Activated CD4-positive, alpha-beta memory T cell treated with anti-CD3 and anti-CD28 coated beads, Interleukin-2, amount 10 ng/mL, durations not matched to agents 7 days and 5 days (primary cell): ENCODE measurements at places on chromosomes 4 and X. TPM values are rescaled to one million over a fixed set of nuclear protein-coding genes. Genes with fewer than 3 reads are reported as not detected.

GRCh38 chr4:168612450-168613135 is 115.7 kb downstream of the PALLD start:
- no peaks in the 10 kb centered on the region for H3K4me1 ChIP-seq
- DNase-seq: no peak
- H3K27me3 ChIP-seq: peaks cover 17% of the 10 kb centered on the region
- H3K36me3 ChIP-seq: no peaks in the 10 kb centered on the region

DNA sequence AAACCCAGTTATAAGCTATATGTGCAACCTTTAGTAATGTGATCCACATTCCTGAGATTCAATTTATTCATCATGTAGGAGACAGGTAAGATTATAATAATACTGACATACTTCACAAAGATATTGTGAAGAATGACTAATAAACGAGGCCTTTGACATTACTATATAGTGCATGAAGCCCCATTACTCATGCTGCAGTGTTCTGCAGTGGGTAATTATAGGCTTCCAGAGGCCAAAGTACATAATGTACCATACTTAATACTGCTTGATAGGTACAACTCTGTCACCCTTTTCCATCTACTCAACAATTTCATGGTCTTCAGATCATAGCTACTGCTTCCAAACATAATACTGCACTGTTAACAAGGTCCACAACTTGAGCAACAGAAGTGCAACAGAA is 68.9 kb downstream of the COL25A1 start:
- DNase-seq: no peak
- peaks cover 12% of the 10 kb centered on the region for H3K27me3 ChIP-seq
- no peaks in the 10 kb centered on the region for H3K4me1 ChIP-seq
- H3K27ac ChIP-seq: no peak overlapping the region
- H3K4me3 ChIP-seq: no peak overlapping the region

DNA sequence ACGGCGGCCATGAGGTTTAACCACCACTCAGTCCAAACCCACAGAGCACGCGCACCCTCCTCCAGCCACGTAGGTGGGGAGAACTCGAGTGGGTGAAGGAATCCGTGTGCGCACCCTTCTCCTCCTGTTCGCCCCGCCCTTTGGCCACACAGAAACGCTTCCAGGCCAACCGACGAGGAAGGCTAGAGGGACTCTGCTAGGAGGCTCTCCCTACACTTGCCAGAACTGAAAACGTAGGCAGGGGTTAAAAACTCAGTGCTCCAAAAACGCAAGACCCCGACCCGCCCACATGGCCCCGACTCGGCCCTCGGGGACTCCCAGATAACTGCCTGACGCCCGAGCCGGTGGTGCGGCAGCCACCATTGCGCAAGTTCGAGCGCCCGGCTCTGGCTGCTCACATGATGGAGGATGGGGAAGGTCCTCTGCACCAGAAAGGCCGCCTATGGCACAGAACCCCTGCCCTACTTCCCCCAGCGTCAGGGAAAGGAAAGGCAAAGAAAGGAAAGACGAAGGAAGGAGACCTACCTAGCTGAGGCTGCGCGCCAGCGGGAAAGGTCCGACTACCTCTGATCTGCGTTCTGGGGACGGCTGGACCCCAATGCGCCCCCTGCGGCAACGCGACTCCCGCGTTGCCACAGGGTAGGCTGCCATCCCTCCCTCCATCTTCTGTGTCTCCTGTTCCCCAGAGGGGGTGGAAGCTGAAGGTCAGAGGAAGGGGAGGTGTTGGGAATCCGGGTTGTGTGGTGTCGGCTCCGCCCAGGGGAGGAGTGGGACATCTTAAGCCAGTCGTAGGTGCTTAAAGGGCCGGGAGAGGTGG is 201.9 kb upstream of the AGTR2 start:
- DNase-seq: no peak
- H3K4me3 ChIP-seq: no peak overlapping the region

DNA sequence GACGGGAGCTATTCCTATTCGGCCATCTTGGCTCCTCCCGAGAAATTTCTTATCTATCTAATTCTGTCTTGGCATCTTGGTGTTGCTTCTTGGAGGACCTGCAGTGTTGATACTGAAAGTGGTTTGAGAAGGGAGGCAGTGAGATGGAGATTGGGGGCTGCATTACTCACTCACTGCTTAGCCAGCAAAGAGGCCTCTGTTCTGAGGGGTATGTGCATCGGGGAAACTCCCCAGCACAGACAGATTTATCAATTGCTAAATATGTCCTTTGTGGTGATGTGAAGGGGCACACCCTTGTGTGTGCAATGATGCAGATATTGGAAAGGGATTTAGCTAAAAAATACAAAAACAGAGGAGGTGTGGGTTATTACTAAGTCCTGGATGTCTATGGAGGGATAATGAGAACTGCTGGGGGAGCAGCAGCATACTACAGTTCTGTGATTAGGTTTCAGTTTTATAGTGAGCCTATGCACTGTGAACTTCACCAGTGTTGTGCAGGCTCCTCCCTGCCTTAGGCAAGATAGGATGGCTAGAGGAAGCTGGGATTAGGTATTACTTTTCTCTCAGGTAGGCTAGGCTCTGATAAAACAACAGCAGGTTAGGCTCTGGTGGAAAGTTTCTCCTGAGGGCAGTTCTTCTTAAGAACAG is 279.0 kb downstream of the HS3ST1 start:
- no peak for DNase-seq
- H3K4me3 ChIP-seq: no peak overlapping the region
- H3K27ac ChIP-seq: no peak overlapping the region
- H3K4me1 ChIP-seq: no peaks in the 10 kb centered on the region
- no peaks in the 10 kb centered on the region for H3K27me3 ChIP-seq
- no peaks in the 10 kb centered on the region for H3K36me3 ChIP-seq

DNA sequence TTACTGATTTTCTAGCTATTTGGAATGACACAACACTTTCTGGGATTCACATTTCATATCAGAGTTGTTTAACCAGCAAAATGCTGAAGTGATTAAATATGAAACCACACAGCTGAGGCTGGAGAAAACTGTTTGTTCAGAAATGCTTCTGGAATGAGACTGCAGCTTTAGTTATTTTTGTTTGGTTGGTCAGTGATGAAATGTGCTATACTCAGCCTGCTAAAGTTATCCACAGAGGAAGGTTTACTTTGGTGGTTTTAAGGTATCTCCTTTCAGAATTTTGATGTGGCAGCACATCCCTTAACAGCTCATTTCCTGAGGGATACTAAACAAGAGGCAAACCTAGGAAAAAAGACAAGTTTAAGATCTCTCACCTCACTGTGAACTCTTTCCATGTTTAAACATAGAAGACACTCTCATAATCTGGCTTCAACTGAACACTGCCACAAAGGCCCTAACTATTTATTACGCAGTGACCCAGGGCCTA is 106.6 kb upstream of the PDE5A start:
- no peak for DNase-seq
- H3K27ac ChIP-seq: no peak overlapping the region
- H3K4me3 ChIP-seq: no peak overlapping the region
- no peaks in the 10 kb centered on the region for H3K27me3 ChIP-seq
- H3K36me3 ChIP-seq: no peaks in the 10 kb centered on the region

DNA sequence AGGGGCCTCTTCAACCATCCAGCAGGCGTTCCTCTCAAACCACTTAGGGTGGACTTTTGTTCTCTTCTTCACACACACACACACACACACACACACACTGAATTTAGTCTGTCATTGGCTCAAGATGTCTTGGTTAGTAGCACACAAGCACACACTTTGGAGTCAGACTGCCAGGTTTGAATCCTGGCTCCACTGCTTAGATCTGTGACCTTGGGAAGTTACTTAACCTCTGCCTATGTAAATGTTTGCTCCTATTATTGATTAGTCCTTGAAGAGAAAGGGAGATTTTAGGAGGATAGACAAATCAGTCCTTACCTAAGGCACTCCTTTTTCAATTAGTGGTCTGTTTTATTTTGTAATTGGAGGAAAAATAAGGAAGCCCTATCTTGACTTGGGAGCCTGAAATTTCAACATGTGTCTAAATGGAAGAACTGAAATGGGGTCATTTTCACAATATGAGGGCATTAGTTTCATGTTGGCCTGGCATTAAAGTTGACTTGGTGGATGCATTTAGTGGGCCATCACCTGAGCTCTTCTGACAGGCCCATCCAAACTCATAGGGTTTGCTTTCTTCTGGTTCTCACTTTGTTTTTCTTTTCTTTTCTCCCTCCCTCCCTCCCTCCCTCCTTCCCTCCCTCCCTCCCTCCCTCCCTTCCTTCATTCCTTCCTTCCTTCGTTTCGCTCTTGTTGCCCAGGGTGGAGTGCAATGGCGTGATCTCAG is 13.3 kb upstream of the TMEM131L start:
- no peaks in the 10 kb centered on the region for H3K27me3 ChIP-seq
- H3K27ac ChIP-seq: no peak overlapping the region
- no peaks in the 10 kb centered on the region for H3K36me3 ChIP-seq
- peaks cover 22% of the 10 kb centered on the region for H3K4me1 ChIP-seq

DNA sequence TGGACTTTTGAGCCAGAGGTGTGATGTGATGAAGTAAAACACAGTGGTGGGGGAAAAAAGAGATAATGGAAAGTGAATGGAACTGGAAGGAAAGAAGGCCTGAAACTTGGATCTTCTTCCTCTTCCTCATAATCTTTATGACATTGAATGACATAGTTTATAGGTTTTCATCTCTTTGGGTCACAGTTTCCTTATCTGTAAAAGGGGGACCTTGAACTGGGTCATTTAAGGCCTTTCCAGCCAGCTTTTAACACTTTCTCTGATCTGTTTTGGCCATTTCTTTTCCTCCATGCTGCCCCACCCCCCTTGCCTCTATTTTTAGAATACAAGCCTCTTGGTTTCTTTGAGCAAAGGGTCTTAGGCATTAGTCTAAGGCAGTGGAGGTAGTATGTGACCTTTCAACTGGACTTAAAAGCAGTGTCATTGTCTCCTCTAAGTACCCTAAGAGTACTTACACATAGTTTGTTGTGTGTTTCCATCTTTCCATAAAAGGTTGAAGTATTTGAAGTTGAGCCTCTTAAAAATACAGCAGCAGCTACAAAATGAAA is 7.8 kb downstream of the CPEB2 start:
- DNase-seq: no peak
- H3K4me3 ChIP-seq: no peak overlapping the region
- peaks cover 49% of the 10 kb centered on the region for H3K36me3 ChIP-seq
- no peak overlapping the region for H3K27ac ChIP-seq
- peaks cover 36% of the 10 kb centered on the region for H3K4me1 ChIP-seq

GRCh38 chrX:153517946-153518834 is 748 bp downstream of the ATP2B3 start:
- peaks cover 25% of the 10 kb centered on the region for H3K27me3 ChIP-seq
- H3K4me3 ChIP-seq: no peak overlapping the region
- no peaks in the 10 kb centered on the region for H3K36me3 ChIP-seq
- DNase-seq: no peak
- H3K27ac ChIP-seq: no peak overlapping the region

GRCh38 chrX:149937871-149938426 is 342 bp downstream of the EOLA2 start:
- peak overlapping the region; percentile 100 for H3K27ac ChIP-seq
- H3K36me3 ChIP-seq: peaks cover 5% of the 10 kb centered on the region
- no peaks in the 10 kb centered on the region for H3K27me3 ChIP-seq
- peak; percentile 24 for DNase-seq
- H3K4me3 ChIP-seq: peak overlapping the region; percentile 85
- peaks cover 7% of the 10 kb centered on the region for H3K4me1 ChIP-seq

DNA sequence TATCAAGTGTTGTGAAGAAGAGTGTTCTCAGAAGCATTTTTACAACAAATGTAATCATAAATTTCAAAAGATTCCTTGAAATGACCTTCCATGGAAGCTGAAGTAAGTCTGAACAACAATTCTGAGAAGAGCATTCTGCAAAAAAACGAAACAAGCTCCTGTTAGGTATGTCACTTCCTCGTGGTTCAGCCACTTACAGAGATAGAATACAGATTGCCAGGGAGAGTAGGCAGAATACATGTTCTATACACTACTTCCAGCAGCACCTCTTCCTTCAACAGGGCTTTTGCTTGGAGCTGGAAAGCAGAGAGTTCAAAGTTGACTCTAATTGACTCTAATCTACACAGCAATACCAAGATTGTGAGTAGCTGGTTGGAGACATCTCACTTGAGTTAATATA is 274.5 kb downstream of the ADGRA3 start:
- no peaks in the 10 kb centered on the region for H3K4me1 ChIP-seq
- no peak overlapping the region for H3K4me3 ChIP-seq
- no peak overlapping the region for H3K27ac ChIP-seq
- H3K36me3 ChIP-seq: no peaks in the 10 kb centered on the region
- H3K27me3 ChIP-seq: no peaks in the 10 kb centered on the region

GRCh38 chrX:111868726-111869638 is 7.0 kb upstream of the TRPC5OS start:
- H3K36me3 ChIP-seq: no peaks in the 10 kb centered on the region
- no peak for DNase-seq
- H3K4me1 ChIP-seq: peaks cover 4% of the 10 kb centered on the region
- H3K27me3 ChIP-seq: peaks cover 6% of the 10 kb centered on the region
- no peak overlapping the region for H3K27ac ChIP-seq

The NIPAL1 gene
- total RNA-seq: 0.78 TPM

The ANTXR2 gene
- 114 TPM for total RNA-seq

The TLR1 gene
- total RNA-seq: 11.7 TPM

The PNMA6A gene
- 0.20 TPM for total RNA-seq

The TLR2 gene
- 1.3 TPM for total RNA-seq

The NDNF gene
- total RNA-seq: not detected

The GPC3 gene
- total RNA-seq: 0.08 TPM
